Neural crest cell (in vitro differentiated cells): ENCODE measurements at places on chromosomes 2 and 18. TPM values are rescaled to one million over a fixed set of nuclear protein-coding genes. Genes with fewer than 3 reads are reported as not detected.

Gene TEKT4
- total RNA-seq = not detected in 2 replicates

Gene NAT8
- not detected in 2 replicates for total RNA-seq

GRCh38 chr2:54638774-54639187 is 84.7 kb upstream of the EML6 start:
- no peak for DNase-seq

GRCh38 chr2:127591221-127591923 is 54.6 kb upstream of the GPR17 start:
- peak; percentile 58 for DNase-seq

DNA sequence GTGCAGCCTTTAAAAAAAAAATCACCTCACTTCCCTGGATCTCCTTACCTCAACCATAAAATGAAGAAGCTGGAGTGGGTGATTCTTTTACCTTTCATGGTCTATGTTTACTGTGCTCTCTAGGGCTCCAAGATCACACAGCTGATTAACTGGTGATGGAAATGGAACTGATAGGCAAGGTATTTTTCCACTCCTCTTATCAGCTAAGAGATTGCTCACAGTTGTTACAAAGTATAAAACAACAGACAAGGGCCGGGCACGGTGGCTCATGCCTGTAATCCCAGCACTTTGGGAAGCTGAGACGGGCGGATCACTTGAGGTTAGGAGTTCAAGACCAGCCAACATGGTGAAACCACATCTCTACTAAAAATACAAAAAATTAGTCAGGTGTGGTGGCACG is 14.5 kb downstream of the RPS27A start:
- no peak for DNase-seq

- DNase-seq = no peak
Measured at GRCh38 chr2:65831509-65831908, 399.1 kb upstream of the SPRED2 start.

Gene PLEK
- not detected in 2 replicates for total RNA-seq

DNA sequence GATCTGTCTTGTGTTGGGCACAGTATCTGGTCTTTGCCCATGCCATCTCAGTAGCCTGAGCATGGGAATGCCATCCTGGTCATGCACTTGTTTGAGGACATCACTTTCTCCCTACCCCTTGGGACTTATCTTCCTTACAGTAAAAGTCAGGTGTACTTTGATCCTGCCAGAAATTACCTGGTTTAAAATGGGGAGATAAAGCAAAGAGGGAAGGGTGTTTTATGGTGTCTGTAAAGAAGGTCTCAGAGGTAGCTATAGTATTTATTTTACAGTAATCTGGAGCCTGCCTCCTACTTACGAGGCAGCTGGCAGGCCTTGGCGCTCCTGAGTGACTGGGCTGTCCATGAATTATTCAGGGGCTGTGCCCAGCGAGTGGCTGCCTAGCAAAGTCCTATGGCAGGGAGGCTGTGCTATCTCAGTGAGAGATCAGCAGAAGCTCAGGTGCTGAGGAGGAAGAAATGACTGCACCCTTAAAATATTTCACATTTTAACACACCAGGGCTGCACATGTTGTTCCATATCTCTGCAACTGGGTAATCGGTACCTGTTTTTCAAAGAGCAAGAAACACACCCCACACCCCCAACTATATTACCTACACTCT is 93.9 kb downstream of the SPTBN1 start:
- DNase-seq = no peak

DNA sequence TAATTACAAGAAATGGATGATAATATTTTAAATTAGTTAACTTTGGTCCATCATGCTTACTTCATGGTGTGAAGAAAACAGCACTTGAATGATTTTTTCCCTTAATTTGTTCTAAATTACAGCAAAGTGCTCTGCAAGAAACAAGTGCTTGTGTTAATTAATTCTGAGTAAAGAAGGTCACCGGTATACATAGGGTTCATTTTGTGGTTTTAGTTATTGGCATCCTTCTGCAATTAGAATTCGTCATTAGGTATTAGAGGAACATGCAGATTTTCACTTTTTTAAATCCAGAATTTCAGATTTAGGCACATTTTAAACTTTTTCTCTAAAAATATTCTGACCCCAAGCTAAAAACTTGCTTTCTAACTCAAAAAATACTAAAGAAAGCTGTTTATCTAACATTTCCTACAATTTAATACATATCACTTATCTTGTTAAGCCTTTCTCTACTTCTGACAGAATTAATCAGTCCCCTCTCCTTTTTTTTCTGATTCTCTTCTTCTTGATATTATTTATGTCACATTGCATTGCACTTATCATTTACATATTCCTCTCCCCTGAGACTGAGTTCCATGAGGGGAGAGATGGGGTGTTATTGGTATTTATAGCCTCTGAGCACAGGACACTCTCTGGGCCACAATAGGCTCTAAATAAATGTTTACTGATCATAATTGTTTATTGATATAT is 129.2 kb downstream of the PLA2R1 start:
- DNase-seq = no peak

- no peak for DNase-seq
Measured at GRCh38 chr2:166090346-166090745, 37.5 kb downstream of the SCN1A start.

Gene ALPG
- not detected in 2 replicates for total RNA-seq

DNA sequence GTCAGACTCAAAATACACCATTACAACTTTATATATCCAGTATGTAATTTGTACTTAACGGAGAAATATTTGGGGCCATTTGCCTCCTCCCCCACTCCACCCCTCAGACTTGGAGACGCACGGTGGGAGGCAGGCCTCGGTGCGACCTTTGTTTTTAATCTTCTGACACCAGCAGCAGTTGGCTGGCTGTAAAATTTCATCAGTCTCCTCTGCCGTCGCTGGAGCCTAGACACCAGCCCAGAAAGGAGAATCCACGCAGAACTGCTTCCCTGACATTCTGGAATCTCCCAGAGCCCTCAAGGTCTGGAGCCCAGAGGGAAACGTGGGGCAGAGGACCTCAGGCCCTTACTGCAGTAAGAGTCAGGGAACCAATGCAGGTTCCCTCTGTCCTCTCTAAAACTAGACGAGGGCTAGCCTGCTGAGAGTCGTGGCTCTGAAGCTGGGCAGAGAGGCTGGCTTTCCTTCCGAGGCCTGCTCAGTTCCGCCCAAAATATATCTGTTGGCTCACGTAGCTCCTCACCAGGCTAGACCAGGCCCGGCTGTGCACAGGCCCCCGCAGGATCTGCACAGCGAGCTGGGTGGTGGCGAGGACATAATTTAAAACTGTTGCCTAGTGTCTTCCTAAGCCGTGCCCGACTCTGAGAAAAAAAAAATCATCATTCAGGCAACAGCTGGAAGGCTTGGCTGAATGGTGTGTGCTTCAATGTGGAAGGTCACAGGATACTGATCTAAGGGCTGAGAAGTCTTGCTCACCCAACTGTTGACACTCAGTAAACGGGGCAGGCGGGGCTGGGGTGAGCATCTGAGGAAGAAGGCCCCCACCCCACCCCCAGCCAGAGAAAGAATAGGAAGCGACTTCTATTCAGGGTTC is 40.4 kb downstream of the EN1 start:
- no peak for DNase-seq

Gene CCDC121
- total RNA-seq = 5.8 and 6.0 TPM in 2 replicates

DNA sequence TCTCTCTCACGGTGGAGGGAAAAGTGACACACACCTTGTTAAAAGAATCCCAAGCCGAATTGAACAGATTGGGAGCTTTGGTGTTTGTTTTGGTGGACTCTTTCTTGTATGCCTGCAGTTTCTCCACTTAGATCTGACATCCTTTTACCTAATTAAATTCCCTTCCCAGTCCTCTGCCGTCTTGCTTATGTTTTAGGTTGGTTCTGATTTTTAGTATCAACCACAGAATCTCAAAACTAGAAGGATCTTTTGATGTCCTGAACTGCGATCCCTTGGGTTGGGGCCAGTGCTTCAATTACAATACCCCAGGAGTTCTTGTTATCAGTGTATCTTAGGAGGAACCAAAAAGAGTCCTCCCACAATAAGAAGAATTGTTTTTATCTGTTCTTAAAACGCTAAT is 112.3 kb downstream of the PRKCE start:
- no peak for DNase-seq

Gene HNMT
- 5.2 and 5.5 TPM in 2 replicates for total RNA-seq

GRCh38 chr18:70366670-70367069 is 77.8 kb downstream of the SOCS6 start:
- DNase-seq = no peak

GRCh38 chr2:85826990-85827878 is 61.6 kb downstream of the ST3GAL5 start:
- peak; percentile 79 for DNase-seq

Gene PREB
- total RNA-seq = 52.5 and 56.3 TPM in 2 replicates

DNA sequence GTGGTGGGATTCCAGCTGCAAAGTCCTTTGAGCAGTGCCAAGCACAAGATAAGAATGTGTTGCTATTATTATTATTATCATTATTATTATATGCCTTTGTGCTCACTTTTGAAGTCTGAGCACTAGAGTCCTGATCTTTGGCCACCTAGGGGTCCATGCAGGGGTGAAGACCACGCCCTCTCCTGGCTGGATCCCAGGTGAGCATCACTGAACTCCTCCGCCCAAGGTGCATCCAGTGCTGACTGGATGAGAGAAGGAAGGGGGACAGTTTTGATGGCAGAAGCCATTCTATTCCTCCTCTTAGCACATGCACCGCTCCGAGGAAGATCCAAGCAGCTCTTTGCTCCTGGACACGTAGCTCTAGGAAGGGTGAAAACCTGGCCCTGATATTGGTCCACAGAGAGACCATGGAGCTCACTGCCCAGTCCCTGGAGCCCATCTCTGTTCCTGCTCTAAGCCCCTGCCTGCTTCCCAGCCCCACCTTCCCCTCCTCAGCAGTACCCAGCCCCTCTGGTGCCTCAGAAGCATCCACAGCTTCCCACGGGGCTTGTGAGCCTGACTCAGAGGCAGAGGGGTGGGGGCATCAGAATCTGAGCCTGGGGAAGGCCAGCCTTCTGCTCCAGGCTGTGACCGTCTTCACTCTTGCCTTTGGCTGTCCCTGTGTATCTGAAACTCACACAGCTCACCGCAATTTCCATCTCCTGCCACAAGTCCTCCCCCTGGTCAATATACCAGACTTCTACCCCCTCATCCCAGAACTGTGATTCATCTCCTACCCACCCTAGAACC is 45.4 kb downstream of the MCFD2 start:
- DNase-seq = no peak

DNA sequence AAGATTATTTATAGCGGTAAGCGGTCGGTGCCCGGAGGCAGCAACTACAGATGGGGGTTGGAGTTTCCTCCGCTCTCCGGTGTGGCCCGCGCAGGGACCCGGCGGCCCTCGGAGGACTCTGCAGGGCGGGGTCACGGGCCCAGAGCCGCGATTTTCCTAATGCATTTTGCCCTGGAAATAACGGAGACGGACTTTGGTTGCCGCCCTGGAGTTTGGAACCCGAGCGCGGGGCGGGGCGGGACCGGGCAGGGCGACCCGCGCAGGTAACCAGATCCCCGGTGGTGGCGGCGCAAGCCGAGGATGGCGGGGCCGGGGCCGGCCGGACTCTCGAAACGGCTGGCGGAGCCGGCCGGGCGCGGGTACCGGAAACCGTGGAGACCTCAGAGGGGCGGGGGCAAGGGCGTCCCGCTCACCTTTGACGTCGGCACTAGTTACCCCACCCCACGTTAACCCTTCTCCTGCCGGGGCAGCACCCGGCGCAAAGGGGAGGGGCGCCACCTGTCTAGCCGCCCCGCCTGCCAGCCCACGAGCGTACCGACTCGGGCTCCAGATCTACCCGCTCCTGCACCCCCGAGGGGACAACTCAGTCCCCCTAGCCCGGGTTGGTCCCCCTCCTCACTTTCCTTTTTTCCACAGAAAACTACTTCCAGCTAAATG is 2.9 kb downstream of the CYP26B1 start:
- no peak for DNase-seq

DNA sequence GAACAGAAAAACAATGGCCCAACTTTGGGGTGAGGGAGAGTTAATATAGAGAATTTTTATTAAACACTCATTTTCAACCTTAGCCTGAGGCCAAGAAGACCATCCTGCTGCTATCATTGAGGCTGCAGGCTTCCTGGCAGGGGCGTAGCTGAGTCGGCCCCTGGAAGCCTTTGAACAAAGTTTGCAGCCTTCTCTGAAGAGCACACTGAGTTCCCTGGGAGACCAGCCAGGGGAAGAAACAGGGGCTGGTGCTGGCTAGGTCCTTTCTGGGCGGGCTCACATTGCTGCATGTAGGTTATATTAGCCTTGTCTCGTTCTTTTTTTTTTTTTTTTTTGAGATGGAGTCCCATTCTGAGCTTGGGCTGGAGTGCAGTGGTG is 126.8 kb upstream of the HS6ST1 start:
- DNase-seq = no peak

DNA sequence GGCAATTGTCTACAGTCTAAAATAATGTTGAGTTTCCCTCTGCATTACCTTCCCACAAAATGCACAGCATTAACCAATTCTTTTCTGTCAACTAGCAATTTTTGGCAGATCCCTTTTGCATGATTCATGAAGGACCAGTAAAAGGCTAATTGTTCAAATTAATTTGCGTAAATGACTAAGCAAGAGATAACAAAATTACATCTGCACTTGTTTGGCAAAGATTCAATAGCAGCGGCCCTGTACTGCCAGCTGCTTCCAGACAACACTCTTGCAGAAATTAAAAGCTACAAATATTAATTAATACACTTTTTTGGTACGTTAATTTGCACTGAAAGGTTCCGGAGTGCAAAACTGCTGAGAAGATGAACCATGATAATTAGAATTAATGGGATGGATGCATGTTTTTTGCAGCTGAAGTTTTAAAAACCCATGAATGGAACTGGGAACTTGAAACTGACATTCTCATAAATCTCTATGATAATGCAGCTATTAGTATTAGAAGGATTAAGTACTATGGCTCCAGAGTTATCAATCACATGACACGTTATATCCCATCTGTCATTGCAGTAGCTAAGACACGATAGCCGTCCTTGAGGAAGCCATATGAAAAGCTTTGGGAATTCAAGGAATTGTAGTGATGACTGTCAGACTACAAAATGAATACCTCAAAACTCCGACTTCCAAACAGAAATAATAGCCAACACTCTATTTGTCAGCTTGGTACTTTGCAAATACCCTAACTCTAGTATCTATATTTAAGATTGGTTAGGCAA is 1268.3 kb upstream of the ACVR2A start:
- DNase-seq = no peak

GRCh38 chr2:192327576-192327975 is 132.8 kb upstream of the TMEFF2 start:
- DNase-seq = no peak

- DNase-seq = no peak
Measured at GRCh38 chr18:10213526-10213925, 240.9 kb upstream of the APCDD1 start.

Gene PSD4
- total RNA-seq = 2.4 and 2.9 TPM in 2 replicates

Gene TMEM178A
- 12.0 and 12.3 TPM in 2 replicates for total RNA-seq

- DNase-seq = no peak
Measured at GRCh38 chr2:46669996-46670793, 190.8 kb downstream of the TMEM247 start.
